Suppressor macrophage (primary cell): ENCODE measurements at places on chromosomes 7 and 10.

- DNase-seq: peak; percentile 33
Observed at GRCh38 chr7:132758986-132759385, 182.7 kb upstream of the PLXNA4 start.

GRCh38 chr7:51591223-51591622 lies 274.6 kb upstream of the COBL start:
- DNase-seq: no peak

DNA sequence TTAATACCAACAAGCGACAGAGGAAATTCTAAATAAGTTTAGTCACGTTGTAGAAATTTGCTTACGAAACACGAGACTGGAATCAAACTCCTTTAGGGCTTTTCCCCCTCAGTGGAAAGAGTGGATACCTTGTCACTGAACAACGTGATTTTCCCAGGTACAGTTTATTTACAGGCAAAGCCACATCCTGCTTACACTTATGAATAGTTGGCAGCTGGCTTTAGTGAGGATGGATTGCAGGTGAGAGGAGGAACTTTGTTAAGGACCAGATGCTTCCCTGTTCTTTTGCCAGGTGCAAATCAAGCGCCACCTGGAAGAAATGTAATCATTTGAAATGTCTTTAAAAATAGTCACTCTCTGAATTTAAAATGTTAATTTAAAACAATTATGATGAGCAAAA lies 282.4 kb downstream of the ADARB2 start:
- no peak for DNase-seq

GRCh38 chr7:87144173-87144657 lies 8.0 kb upstream of the DMTF1 start:
- no peak for DNase-seq

GRCh38 chr7:102436118-102436517 lies 2.7 kb downstream of the ORAI2 start:
- DNase-seq: no peak

DNA sequence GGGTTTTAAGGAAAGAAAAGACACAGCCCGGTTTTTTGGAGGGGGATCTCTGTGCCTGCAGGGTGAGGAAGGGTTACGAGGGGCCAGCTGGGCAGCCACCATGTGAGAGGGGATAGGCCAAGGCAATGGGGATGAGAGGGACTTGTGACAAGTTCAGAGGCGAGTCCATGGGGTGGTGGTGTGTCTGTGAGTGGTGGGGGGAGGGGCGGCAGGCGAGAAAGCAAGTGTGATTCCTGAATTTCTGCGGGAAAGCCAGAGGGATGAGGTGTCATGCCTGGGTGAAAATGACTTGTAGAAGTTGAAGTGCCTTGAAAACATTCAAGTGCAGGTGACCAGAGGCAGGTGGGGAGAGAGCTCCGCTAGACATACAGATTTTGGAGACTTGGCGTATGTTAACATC lies 61.0 kb upstream of the RNF32 start:
- no peak for DNase-seq

DNA sequence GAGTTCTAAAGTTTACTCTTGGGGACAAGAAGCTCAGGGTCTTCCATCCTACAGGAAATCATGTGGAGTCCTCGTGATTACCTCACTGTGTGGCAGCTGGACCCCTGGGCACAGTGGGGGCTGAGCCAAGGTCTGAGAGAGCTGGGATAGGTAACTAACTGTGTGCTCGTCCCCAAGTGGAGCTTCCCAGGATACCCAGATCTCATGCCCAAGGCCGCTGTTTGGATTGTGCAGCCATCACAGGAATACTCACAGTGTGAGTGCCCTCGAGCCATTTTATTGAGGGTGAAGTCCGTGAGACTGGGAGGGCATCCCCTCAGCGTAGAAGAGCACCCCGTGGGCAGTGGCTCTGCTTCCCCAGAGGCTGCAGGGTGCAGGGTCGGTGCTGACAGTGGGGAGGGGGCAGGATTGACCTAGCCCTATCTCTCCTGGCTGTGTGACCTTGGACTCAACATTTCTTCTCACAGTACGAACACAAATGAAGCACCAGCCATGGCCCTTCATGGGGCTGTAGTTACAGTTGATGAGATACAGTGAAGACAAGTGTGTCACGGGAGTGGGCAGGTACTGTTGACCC lies 69.6 kb upstream of the LEP start:
- DNase-seq: no peak

DNA sequence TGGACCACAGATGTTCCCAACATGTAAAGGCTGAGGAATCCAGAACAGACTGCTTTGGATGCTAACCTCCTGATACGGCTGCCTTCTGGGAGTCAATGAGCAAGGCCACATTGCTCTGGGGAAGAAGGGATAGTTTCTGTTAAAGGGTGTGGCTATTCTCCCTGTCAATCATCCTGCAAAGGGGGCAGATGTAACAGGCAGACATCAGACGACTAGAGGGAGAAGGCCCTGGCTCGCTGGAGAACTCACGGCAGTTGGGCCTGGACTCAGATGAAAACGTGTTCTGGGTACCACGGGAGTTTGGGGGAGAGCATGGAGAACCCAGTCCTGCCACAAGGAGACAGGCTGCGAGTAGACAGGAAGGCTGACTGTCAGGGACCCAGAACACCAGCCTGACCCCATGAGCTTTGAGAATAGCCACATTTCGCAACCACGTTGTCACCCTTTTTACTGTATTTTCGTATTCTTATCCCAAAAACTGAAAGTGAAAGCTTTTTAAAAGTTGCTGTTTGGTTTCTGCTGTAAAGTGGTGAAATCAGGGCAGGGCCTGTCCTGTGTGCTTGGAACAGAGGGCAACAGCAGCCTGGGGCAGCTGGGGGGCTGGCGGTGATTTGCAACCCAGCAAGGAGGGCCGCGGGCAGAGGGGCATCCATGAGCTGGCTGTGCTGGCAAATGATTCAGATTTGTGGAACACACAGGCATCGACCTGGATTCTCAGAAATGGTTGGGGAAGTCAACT lies 95.3 kb downstream of the MYOF start:
- DNase-seq: peak; percentile 37

DNA sequence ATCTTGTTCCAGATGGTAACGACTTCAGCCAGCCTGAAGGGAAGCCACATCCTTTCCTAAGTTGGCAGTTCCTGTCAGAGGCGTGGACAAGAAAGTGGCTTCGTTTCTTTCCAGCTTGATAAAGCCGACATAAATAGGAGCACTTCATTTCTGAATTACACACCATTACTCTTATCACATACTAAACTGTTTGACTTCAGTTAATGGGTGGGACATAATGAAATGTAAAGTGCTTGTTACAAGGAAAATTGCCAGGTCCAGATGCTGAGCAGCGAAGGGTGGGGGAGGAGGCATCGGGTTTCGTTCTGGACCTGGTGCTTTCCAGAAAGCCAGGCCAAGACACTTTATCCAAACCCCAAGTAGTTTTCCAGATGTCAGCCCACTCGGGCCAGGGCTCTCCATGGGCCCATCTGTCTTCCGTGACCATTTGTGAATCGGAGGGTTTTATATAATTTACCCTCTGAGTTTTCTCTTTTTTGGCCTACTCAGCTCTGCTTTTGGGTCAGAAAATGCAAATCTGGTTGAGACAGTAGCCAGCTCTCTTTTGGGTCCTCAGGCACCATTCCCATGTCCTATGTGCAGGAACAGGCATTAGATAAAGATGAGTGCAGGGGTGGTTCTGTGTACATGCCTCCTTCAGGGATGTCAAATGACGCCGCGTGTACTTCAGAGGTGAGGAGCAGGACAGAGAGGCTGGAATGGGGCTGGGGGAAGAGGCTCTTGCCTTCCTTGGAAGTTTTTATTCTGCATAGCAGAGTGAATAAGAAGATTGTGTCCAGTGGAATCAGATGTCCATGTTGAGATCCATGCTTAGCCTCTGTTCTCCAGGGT lies 90.2 kb downstream of the TACC2 start:
- DNase-seq: no peak

DNA sequence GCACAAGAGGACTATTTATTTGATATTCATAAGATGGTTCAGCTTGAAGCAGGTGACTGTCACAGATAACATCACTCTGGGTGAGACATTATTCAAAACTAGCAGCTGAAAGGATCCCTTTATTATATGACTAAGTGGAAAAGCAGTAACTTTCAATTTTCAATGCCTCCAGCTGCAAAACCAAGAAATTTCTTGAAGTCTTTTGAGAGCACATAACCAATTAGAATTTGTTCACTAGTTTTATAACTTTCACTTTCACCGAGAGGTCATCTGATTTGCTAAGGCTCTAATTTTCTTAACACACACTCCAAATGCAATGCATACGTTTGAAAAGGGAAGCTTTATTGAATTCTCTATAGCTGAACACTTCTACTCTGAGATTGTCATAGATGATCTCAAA lies 88.6 kb upstream of the KLF14 start:
- DNase-seq: no peak

GRCh38 chr10:79202188-79203013 lies 133.6 kb downstream of the ZMIZ1 start:
- peak; percentile 61 for DNase-seq

DNA sequence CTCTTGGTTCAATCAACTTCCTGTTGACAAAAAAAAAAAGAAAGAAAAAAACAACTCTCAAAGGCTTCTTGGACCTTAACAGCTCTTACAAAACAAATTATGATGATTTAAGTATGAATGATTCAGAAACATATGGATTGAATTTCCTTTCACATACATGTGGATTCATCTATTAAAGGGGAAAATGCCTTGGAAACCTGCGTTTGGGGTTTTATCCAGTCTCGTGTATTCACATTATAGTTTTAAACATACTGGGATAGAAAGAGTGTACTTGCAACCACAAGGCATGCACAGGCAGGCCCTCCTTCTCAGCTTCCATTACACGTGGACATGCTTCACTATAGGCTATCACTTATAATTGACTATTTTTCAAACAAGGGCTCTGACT lies 286.7 kb downstream of the INHBA start:
- DNase-seq: no peak

DNA sequence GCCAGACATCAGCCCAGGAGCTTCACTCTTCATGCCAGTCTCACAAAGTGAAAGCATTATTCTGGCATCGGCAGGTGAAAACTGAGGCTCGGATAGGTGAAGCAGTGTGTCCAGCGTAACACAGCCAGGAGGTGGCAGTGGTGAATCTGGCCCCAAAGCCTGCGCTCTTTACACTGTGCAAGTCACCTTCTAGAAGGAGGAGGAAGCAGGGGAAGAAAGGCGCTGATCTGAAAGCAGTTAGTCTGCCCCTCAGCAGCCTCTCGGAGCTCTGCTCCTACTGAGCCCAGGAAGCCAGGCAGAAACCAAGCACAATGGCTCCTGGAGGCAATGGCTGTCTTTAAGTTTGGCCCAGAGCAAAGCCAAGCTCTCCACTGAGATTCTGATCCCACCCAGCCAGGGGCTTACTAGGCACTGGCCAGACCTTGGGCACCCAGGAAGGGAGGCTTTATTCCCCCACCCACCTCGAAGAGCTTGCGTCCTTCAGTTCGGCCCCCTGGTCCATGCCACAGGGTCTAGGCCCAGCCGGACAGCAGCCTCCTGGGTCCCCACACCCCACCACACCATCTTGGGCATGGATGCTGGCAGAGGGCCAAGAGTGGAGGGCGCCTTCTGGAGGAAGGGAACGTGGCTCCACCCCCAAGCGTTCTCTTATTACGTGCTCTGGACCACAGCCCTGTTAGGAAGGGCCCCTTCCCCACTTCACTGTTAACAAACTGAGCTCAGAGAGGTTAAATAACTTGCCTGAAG lies 104.5 kb downstream of the GRID1 start:
- peak; percentile 9 for DNase-seq

DNA sequence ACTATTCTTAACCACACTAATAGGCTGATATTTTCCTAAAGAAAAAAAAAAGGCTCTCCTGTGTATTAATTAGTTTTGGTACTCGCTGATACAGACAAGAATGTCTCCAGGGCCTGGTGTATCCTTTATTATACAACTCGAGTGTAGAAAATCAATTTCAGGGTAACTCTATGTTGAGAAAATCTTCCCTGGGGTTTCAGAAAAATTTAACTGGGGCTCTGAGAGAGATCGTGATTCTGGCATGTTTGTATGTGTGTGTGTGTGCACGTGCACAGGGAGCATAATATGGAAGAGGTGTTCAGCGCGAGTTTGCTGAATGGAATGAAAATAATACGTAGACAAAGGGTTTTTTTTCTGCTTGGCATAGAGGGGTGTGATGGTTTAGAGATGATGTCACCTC lies 496.8 kb downstream of the GPAM start:
- DNase-seq: no peak

DNA sequence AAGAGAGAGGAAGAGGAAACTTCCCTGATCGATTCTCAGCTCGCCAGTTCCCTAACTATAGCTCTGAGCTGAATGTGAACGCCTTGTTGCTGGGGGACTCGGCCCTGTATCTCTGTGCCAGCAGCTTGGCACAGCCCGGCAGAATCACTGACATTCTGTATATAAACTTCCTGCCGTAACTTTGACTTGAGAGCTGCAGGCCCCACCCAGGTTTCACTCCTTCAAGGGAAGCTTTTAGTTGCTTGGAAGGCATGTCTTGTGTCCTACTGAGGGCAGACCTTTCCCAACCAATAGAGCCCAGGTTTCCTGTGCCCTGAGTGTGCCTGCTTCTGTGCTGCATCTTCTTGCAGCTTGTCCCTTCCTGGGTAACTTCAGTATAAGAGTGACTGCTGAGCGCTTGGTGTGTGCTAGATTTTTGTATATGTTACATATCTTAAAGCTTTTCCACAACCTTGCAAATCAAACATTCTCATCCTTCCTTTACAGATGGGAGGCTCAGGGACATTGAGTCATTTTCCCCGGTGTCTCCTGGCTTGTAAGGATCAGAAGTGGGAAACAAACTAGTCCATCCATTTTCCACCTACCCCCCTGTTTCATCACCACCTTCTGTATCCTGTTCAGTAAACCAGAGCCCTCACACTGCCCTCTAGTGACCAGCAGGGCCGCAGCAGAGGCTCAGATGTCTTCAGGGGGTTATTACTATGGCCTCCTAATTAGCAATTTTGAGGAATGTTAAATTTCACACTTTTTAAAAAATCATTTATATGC lies 225.2 kb upstream of the PRSS58 start:
- peak; percentile 79 for DNase-seq

DNA sequence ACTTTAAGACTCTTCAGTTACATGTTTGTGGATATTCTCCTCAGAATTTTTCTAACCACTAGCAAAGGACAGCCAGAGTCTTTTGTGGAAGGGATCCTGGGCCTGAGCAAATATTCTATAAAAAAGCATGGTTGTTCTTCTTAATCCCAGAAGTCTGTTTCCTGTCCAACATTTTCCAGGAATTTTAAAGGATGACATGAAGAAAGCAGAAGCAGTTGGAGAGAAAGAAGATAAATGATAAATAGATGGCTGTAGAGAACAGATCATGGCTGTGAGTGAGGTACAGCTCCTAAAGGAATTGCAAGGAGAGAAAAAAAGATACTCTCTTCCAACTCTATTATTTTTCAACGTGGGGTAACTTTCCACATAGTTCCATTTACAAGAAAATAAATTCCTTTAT lies 91.8 kb upstream of the STEAP4 start:
- DNase-seq: no peak
